ENCODE measurements at places on chromosomes 1 and 21.

GRCh38 chr1:3038113-3038551 lies 16.9 kb downstream of the ACTRT2 start:
- DNase-seq, result no peak

GRCh38 chr1:156858959-156859522 lies at the start of gene INSRR:
INSRR (minus strand) TSS chr1:156859117; CDS start chr1:156858621, 496 bp downstream.
- no peak for DNase-seq

DNA sequence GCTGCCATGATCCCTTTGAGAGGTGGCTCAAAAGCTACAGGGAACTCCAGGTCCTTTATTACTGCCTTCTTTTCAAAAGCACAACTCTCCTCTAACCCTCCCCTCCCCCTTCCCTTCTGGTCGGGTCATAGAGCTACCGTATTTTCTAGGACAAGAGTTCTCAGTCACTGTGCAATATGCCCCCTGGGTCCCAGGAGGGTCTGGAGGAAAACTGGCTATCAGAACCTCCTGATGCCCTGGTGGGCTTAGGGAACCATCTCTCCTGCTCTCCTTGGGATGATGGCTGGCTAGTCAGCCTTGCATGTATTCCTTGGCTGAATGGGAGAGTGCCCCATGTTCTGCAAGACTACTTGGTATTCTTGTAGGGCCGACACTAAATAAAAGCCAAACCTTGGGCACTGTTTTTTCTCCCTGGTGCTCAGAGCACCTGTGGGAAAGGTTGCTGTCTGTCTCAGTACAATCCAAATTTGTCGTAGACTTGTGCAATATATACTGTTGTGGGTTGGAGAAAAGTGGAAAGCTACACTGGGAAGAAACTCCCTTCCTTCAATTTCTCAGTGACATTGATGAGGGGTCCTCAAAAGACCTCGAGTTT lies 3.1 kb downstream of the BTG2 start:
- no peak for DNase-seq

DNA sequence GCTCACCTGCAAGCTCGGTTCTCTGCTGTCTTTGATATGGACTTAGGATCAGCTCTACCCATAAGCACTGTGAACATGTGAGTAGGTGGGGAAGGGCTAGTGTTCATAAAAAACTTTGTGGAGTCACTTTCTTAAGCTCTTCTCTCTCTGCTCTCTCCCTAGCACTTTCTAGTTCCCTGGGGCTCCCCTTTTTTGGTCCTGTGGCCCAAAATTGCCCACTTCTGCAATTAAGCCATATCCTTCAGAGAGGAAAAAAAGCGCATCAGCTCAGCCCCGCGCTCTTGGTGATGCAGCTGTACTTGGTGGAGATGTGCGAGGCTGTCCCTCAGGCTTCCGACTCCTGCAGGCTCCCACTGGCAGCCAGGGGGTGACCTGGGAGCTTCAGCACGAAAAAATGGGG lies 23.4 kb downstream of the CCSAP start:
- no peak for DNase-seq

DNA sequence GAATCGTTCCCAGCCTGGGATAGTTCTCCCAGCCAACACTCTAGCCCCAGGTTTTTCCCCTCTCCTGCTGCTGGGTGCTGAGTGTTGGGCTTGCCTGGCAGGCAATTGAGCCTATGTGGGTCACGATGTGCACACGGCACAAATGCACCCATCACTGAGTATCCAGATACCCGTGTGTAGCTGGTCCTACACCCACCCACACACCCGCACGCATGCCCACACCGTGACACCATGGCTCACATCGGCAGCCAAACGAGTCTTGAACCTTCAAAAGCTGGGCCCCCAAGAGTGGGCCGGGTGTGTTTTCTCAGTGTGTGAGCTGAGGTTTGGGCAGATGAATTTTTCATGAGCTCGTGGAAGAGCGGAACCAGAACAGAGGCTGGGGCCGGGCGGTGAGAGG lies 188.5 kb downstream of the GRIK3 start:
- DNase-seq, result no peak

DNA sequence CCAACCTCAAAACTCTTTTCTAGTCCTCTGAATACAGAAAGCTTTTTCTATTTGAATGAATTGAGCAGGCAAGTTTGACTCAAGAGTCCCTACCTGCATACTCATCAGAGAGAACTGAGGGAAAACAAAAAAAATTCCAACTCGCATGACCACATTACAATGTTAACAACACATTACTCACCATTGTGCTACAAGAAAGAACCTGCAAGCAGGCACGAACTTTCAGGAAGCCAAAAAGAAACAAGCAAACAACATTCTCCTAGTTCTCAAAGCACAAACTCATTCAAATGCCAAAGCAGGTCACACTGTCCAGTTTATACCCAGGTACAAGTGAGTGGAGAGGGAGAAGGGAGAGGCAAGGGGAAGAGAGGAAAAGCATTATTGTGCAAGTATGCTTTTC lies 14.6 kb downstream of the OTUD7B start:
- DNase-seq, result no peak

DNA sequence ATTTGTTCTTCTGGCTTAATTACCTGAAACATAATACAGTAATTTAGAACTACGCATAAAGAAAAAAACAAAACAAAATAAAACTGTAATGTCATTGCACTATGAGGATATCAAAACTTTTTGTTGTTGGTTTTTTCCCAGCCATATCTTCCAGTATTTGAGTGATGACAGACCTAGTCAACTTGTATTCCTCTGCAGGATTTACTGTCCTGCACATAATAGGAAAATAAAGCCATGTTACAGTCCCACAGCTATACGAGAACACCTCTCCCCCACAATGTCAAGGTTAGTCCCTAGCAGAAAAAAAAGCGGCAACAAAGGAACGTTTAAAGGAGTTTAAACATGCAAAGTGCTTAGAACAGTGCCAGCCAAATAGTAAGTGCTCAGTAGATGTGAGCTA lies 55.3 kb upstream of the PRDX6 start:
- DNase-seq, result no peak

DNA sequence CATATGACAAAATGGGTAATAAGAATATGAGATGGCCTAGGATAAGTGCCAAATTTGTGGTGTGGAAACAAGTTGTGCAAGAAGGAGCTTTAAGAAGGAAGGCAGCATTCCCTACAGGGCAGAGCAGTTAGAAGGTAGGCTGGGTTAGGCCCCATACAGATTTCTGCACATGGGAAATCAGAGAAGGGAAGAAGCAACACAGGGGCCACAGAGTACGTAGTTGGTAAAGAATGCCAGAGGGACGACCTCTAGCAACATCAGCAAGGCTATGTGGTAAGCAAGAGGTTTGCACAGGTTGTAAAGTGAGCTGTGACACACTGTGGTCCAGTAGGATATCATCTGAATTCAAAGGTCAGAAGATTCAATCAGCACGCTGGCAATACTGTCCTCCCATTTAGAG lies 765.6 kb upstream of the B3GALT2 start:
- no peak for DNase-seq

DNA sequence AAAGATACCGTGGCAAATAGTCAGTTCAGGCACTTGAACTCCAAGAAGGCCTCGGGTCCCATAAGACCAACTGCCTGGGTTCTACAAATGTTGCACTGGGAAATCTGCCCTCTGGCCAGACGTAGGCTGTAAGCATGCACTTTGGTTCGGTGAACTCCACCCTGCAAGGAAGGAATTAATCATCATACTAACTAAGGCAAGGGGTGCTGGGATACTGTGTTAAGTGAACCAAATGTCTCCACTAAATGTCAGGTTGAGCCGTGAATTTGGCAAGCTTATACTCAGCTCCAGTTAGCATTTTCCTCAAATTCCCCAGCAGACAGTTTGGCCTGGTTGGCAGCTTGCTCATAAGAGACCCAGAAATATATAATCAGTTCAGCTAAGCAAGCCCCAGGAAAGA lies 385.9 kb downstream of the GPATCH2 start:
- DNase-seq, result no peak

GRCh38 chr1:222290866-222291265 lies 257.0 kb downstream of the HHIPL2 start:
- DNase-seq, result no peak

- peak; percentile 29 for DNase-seq
Observed at GRCh38 chr1:54254055-54254454, 54.1 kb downstream of the MRPL37 start.

All from A673 (cell line).